ENCODE measurements at places on chromosomes 7 and 10.
A peak's percentile ranks its signal among the peaks of the same experiment; 100 is the strongest.

- no peak for DNase-seq
Measured at GRCh38 chr7:112985377-112985987, 101.1 kb downstream of the GPR85 start.

GRCh38 chr7:102040569-102040968, 223.1 kb downstream of the CUX1 start:
- DNase-seq, result no peak

GRCh38 chr7:137873524-137873923, 26.8 kb upstream of the DGKI start:
- no peak for DNase-seq

DNA sequence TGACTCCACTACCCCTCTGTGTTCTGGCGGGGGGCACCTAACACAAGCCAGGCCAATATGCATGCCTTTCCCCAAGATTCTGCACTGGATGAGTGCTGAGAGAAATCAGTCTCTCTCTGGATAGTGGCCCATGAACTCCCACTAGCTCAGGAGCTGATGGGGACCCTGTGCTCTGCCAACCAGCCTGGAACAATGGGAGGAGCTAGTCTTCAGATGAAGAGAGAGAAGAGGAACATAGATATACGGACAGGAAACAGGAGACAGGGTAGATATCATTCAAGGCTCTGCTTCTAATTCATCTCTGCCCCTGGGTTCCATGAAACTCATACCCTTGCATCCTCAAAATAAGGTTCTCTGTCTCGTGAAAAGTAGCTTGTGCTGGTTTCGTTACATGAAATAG, 27.9 kb upstream of the PLXNA4 start:
- no peak for DNase-seq

GRCh38 chr10:78222096-78222790, 188.6 kb downstream of the RPS24 start:
- no peak for DNase-seq

DNA sequence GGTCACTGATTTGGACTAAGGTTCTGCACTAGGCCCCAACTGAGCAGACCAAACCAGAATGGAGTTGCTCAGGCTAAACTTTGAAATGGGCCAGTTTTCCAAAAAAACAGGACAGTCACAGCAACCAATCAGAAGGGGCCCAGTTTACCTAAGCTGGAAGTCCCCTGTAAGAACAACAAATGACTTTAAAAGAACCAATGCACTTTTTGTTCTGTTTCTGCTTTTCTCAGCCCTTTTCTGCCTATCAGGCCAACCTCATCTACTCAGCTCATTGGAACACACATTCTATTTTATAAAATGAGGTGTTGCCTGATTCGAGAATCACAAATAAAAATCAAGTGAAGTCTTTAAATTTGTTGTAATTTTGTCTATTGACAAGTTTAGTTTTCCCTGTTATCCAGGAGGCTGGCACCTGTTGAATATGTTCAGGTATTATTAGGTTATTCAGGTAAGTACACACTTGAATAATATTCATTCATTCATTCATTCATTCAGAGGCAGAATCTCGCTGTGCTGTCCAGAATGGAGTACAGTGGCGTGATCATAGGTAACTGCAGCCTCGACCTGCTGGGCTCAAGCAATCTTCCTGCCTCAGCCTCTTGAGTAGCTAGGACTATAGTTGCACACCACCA, 168.7 kb downstream of the TAX1BP1 start:
- DNase-seq, result no peak

DNA sequence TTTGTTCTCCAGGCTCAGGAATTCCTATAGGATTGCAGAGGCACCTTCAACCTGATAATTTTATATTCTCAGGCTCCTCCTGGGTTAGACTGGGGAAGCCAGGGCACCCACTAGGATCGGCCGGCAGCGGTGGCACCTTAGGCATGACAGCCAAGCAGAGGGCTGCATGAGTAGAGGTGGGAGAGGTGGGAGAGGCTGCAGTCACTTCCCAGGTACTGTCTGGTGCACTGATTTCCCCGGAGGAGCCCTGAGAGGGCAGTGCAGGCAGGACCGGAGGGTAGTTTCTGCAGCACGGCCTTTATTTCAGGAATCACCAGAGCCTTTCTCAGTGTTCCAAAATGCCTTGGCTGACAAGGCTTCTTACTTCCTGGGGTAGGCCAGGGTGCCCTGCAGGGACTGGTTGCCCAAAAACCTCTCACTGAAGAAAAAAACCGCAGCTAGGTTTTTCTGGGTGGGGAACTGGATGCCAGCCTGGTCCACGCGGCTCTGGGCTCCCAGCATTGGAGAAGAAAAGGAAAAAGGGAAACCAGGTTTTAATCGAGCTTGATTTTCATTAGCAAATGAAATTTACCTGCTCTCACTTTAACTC, 3.6 kb upstream of the HOXA13 start:
- DNase-seq, result no peak

GRCh38 chr10:79139124-79139835, 70.5 kb downstream of the ZMIZ1 start:
- no peak for DNase-seq

- DNase-seq, result no peak
Measured at GRCh38 chr7:7522421-7522820, 13.3 kb downstream of the COL28A1 start.

GRCh38 chr10:18217577-18217976, 77.4 kb downstream of the CACNB2 start:
- DNase-seq, result no peak

DNA sequence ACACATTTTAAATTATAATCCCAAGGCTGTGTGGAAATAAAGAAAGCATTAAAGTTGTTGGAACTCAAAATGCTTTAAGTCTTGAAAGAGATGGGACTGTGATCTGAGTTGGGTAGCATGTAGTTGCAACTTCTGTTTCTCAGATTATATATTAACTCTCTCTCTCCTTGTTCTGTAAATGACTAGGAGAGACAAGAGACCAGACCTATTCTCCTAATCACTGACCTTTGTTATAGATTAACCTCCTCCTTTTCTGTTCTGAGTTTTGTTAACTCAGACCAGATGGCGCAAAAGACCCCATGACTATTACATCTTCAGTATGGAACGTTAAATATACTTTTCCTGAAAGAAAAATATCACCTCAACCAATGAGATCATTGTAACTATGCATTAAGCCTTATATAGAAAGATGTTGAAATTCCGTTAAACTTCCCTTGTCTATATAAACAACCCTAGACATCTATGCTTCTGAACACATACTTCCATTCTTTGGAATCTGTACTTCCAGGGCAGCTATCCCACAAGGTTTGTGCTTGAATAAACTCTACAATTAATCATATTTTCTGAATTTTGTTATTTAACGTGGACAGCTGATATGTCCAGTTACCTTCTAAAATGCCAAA, 143.5 kb upstream of the TRIM24 start:
- no peak for DNase-seq

- no peak for DNase-seq
Measured at GRCh38 chr7:118148930-118149329, 35.0 kb upstream of the LSM8 start.

- DNase-seq, result no peak
Measured at GRCh38 chr10:67225226-67225625, 299.4 kb downstream of the LRRTM3 start.

GRCh38 chr10:120601999-120602398, 145.0 kb downstream of the PLPP4 start:
- DNase-seq, result no peak

DNA sequence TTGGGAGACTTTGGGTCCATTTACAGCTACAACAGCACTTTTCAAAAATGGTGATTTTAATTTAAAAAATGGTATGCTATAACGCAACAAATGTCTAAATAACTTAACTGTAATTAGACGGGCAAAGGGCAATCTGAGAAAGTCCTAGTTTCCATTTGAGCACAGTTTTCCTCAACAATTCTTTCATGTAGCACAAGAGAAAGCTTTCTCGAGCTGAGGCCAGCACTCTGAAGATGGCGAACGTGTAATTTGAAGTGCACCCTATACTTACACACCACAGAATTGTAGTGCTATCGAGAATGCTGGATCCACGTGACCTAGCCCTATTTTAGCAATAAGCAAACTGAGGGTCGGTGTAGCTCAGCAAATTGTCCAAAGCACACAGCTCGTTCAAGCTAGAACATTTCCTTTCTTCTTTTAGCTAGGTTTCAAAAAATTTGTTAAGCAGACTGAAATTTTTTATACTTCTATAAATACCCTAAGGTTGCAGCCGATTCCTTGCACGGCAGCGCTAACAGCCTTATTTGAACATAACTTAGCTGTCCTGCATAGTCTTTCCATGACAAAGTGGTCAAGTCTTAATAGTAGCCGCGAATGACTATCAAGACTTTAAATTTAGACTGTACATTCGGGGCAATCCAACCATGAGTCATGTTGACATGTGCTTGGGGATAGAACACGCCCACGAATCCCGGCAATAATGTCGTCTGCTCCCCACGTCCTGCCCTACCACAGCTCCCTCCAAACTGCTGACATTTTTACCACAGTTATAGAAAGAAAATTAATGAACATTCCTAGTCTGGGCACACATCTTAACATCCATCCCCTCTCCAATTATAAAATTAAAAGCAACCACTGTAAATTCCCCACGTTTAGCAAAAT, 10.0 kb downstream of the KLF6 start:
- DNase-seq, result no peak

GRCh38 chr7:13990319-13990983, 985 bp upstream of the ETV1 start:
- DNase-seq, result no peak

DNA sequence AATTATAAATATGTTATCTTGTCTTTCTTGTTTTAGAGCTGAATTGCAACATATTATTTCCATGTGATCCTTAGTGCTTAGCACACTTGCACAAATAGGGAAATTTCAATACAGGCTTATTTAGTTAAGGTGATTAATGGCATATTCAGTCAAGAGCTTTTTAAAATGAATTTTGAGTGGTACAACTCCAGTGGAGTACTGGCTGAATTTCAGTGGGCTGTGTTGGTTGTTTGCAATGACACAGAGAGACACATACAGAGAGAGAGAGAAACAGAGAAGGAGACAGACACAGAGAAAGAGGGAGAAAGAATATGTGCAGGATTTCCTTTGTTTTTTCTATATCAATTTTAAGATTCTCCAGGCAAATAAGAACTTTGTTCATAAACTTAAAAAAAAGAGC, 766.9 kb downstream of the DNAJB9 start:
- no peak for DNase-seq

- DNase-seq, result no peak
Measured at GRCh38 chr10:13684806-13685482, 98.2 kb downstream of the PRPF18 start.

GRCh38 chr7:87344446-87344845, 1.0 kb upstream of the CROT start:
- DNase-seq, result no peak

DNA sequence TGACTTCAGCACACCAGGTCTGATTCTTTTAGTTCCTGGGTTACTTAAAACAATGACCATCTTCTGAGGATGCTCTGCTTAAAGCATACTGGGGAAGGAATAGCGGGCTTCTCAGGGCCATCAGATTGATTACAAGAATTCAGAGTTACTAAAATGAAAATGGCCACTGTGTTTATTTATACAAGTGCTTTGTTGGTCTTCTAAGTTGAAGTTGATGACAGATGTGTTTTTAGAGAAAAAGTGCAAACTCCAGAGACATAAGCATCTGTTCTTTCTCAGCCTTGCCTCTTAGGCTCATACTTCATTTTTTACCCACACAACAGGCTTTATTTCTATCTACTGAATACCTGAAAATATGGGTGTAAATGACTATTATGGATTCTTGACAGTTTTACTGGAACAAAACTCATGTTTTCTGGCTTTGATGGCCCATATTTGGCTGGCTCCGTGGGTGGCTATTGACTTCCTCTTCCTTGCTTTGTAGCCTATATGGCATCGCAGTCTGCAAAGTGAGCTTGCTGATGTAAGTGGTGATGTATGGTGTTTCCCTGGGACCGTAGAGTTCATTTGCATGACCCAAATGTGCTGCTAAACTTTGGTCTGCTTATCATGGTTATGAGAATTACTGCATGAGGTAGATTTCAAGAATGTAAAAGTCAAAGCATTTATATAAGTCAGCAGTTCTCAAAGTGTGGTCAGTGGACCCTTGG, 121.3 kb downstream of the BMPER start:
- no peak for DNase-seq

DNA sequence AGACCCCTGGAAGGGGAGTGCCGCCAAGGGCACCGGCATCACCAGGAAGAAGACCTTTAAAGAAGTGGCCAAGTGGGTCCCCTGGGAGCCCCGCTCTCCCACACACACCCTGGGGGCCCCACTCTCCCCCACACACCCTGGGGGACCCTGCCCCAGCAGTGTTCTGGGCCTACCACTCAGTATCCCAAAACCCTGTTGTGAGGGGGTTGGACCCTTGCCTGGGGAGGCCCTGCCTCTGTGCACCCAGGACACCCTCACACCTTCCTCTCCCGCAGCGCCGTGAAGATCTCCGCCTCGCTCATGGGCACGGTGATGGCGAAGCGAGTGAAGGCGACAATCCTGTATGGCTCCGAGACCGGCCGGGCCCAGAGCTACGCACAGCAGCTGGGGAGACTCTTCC, 10.7 kb downstream of the NOS3 start:
- no peak for DNase-seq

DNA sequence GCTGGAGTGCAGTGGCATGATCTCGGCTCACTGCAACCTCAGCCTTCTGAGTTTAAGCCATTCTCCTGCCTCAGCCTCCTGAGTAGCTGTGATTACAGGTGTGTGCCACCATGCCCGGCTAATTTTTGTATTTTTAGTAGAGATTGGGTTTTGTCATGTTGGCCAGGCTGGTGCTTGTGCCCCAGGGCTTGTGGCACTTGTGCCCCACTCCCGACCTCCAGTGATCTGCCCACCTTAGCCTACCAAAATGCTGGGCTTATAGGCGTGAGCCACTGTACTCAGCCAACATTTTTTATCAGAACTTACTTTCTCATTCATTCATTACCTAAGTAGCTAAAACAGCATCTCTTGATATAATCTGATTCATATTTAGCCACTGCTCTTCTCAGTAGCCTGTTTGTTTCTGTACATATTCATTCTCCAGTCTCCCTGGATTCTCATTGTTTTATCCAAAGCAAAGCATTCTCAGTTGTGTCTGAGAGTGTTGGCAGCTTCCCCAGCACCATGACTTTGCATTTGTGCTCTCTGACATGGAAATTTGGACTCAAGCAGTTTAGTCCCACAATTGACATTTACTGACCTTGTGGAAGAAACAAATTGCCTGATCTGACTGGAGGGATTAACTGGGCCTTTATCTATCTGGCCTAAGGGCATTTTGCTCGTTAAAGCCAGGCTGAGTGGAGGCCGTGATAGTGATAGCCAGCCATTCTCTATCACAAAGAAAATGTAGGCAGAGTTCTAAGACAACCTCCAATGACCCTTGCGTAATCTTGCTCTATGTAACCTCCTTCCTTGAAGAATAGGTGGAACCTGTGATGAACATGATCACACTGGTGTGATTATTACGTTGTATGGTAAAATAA, 44.9 kb downstream of the AKR1B15 start:
- peak; percentile 56 for DNase-seq

- DNase-seq, result no peak
Measured at GRCh38 chr7:78993341-78993740, 460.1 kb downstream of the MAGI2 start.

GRCh38 chr7:34036972-34037792, 131.8 kb downstream of the BMPER start:
- no peak for DNase-seq

- DNase-seq, result no peak
Measured at GRCh38 chr10:46301056-46301645, 14.4 kb downstream of the ANTXRL start.
